ENCODE measurements at places on chromosomes 2 and 18. TPM values are rescaled to one million over a fixed set of nuclear protein-coding genes. Genes with fewer than 3 reads are reported as not detected.

DNA sequence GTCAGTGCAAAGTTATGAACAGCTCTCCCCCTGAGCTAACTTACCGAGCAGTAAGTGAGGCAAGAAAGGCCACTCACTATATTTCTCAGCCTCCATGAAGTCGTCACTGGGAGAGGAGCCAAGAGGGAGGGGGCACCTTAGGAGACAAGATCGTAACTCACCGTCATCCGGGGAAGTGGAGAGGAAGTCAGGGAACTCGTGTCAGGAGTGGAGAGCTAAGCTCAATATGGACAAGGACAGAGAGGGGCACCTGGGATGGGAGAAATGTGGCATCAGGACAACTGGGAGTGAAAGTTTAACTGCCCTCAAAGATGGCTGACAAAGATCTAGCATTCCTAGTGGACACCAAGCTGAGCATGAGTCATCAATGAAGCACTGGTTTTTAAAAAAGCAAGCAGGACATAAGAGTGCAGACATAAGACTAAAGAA is 37.1 kb downstream of the BCL11A start:
- DNase-seq, result no peak

GRCh38 chr2:68837164-68837860 is 33.9 kb downstream of the BMP10 start:
- no peak for DNase-seq

- no peak for DNase-seq
Observed at GRCh38 chr18:2508678-2509077, 62.6 kb downstream of the METTL4 start.

- no peak for DNase-seq
Observed at GRCh38 chr18:24052053-24052452, 37.5 kb downstream of the TTC39C start.

Gene CPO
- not detected for total RNA-seq

Gene CABLES1
- 4.4 TPM for total RNA-seq
